ENCODE measurements at places on chromosomes 2 and 18.

DNA sequence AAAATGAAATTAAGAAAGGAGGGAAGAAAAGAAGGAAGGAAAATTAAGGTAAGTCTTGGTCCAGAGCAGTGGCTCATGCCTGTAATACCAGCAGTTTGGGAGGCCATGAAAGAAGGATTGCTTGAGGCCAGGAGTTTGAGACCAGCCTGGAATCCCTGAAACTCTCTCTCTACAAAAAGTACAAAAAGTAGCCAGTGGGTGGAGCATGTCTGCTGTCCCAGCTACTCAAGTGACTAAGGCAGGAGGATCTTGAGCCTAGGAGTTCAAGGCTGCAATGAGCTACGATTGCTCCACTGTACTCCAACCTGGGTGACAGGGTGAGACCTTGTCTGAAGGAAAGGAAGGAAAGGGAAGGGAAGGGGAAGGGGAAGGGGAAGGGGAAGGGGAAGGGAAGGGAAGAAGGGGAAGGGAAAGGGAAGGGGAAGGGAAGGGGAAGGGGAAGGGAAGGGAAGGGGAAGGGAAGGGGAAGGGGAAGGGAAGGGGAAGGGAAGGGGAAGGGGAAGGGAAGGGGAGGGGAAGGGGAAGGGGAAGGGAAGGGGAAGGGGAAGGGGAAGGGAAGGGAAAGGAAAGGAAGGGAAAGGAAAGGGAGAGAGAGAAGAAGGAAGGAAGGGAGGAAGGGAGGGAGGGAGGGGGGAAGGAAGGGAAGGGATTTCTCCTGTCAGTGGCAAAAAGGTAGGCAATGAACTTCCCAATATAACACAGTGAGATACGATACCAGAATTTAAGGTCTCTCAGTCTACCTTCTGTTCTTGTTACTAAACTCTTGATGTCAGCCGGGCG lies 412.8 kb downstream of the CMPK2 start:
- no peak for DNase-seq

DNA sequence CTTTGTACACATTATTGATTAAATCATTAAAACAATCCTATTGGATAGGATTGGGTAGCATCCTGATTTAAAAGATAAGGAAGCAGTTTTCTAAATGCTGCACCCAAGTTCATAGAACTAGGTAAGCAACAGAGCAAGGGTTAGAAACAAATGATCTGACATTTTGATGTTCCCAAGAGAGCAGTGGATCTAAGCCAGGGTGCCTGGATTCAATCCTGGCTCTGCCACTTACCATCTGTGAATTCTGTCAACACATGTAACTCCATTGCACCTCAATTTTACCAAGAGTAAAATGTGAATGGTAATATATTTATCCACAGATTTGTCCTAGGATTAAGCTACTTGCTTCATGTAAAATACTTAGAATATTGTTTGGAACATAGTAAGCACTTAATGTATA lies 982.6 kb upstream of the FANCL start:
- no peak for DNase-seq

- no peak for DNase-seq
These were observed 239.3 kb upstream of the MYT1L start for GRCh38 chr2:2570360-2570759.

GRCh38 chr2:15872854-15873253 lies 67.5 kb upstream of the MYCN start:
- DNase-seq = no peak

DNA sequence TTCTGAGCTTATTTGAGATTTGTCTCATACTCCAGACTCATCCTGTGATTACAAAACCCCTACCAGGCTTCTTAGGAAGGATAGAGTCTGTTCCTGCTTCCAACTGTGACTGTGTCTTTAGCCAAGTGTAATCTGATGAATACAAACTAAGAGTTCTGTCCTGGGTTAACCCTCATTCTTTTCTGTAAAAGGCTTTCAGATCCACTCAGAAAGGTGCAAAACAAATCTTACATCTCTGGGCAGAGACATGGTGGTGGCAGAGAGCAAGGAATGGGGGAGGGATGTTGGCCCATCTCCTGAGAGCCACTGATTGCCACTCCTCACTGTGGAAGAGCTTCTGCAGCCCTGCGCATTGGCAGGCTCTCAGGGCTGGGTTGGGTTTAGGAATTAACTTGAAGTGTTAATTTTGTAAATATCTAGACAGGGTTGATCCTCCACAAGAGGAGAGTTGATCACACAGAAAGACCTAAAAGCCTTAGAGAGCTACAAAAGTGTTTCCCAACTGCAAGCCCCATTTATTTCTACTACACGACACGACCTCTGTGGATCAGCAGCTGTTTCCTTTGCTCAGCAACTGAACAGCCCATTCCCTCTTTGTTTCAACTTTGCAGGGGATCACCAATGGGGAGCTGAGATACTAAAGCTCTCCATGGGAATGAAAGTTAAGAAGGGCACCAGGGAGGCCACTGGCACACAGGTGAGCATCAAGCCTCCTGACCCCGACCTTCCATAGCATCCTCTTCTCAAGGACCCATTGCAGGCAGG lies 23.7 kb upstream of the SPTBN1 start:
- DNase-seq = no peak

- no peak for DNase-seq
These were observed 32.0 kb upstream of the ARL5A start for GRCh38 chr2:151860210-151860609.

GRCh38 chr18:9608298-9608697 lies 6.1 kb downstream of the PPP4R1 start:
- DNase-seq = no peak

Data from thoracic aorta (tissue), 2 donors.